ENCODE measurements at places on chromosomes 13 and 19.

- DNase-seq, result no peak
Measured at GRCh38 chr13:114200399-114200911, 21.4 kb downstream of the CFAP97D2 start.

- DNase-seq, result no peak
Measured at GRCh38 chr13:26834646-26835045, 74.1 kb upstream of the GPR12 start.

GRCh38 chr13:106696719-106697118, 128.8 kb upstream of the ARGLU1 start:
- DNase-seq, result no peak

GRCh38 chr19:14769201-14769600, 9.2 kb downstream of the ADGRE2 start:
- DNase-seq, result no peak

- DNase-seq, result no peak
Measured at GRCh38 chr19:54287456-54287855, 6.5 kb upstream of the LILRB2 start.

DNA sequence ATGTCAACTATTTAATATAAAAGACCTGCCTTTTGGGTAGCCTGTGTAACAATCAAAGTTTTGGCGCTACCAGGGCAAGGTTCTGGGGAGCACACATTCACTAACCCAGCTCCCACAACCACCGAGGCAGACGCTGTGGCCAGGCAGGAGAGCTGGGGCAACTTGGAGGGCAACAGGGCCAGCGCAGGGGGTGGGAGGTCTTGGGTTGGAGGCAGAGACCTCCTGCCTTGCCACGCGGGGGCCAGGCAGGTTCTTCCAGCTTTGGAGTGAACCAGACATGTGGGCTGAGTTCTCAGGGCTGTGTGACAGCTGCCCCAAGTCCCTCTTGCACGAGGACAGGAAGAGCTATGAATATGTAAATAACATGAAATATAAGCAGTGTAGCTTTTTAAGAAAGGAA, 30.3 kb upstream of the MCF2L start:
- DNase-seq, result no peak
